NCI-H69 (cell line): ENCODE measurements at places on chromosomes 6 and 20.
A peak's percentile ranks its signal among the peaks of the same experiment; 100 is the strongest.

- DNase-seq = no peak
Measured at GRCh38 chr6:135283926-135284325, 102.8 kb downstream of the MYB start.

GRCh38 chr6:91428296-91428695 lies 841.4 kb upstream of the MAP3K7 start:
- no peak for DNase-seq

GRCh38 chr6:128723667-128724066 lies 159.3 kb upstream of the LAMA2 start:
- no peak for DNase-seq

- peak; percentile 22 for DNase-seq
Measured at GRCh38 chr20:34016736-34017135, 23.0 kb downstream of the RALY start.

DNA sequence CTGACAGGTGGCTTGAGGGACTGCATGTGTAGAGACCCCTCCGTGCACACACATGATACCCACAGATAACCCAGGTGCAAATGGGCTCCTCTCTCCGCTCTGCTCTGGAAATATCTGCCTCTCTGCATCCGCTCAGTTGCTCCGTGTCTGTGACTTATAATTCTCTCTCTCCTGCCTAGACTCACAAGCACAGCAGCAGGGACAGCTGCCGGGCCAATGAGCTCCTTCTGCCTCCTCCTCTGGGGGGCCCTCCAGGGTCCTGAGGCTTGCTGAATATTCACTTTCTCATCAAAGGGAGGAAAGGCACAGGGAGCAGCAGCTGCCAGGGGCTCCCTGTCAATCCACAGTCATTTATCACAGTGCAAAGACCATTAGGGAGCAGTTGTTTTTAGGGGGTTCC lies 24.1 kb downstream of the LRFN2 start:
- DNase-seq = peak; percentile 29

- DNase-seq = no peak
Measured at GRCh38 chr6:32610682-32611296, 21.1 kb upstream of the HLA-DRB1 start.

DNA sequence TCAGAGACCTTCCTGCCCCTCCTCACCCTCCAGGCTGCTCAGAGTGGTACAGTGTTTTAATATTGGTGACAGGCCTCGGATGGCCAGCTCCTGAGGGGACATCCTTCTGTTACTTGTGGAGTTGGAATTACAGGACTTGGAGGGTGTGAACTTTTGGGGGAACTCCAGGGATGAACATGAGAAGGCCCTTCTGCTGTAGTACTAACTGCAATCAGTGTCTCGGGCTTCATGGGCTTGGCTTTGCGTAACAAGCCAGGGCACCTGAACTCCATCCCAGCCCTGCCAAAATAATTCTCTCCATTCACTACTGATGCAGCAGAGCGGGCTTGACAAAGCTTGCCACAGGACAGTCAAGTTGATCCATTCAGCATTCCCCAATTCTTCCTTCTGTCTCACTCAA lies 28.6 kb downstream of the SLC22A23 start:
- no peak for DNase-seq

- DNase-seq = no peak
Measured at GRCh38 chr6:167769408-167770190, 57.1 kb upstream of the AFDN start.

- no peak for DNase-seq
Measured at GRCh38 chr6:2950713-2951112, 20.7 kb downstream of the SERPINB6 start.

DNA sequence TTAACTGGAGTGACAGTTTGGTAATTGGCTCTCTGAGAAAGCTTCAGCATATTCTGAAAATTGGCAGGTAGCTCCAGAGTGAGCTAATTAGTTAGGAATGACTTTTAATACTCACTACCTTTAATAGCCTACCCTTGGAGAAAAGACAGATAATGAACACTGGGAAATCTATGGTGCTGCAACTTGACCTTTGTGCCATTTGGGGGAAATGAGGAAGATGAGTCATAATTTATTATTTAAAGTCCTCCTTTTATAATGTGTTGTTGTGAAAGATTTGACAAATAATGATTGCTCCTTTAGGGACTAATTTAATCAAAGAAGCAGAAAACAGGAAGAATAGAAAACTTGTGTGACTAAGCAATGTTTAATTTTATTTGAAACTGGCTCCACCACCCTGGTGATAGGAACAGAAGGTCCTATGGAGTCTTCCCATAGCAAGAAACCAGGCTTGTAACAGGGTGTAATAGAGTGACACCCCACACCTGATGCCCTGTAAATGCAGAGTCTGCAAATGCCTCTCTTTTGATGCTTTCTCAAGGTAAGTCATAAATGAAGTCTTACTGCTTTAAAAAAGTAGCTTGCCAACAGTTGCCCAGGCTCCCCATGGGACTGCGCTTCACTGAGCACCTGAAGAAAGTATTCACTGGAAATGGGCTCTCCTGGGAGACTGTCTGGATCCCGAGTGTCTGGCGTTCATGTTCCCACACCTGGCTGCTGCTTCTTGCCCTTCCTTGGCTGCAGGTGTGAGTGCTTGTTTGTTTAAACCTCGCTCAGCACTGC lies 134.4 kb downstream of the LRRC1 start:
- peak; percentile 61 for DNase-seq

- DNase-seq = no peak
Measured at GRCh38 chr20:45318948-45319347, 10.8 kb upstream of the MATN4 start.

GRCh38 chr6:110596354-110596753 lies 119.9 kb upstream of the SLC22A16 start:
- peak; percentile 65 for DNase-seq

GRCh38 chr6:43623880-43624785 lies 4.9 kb downstream of the GTPBP2 start:
- no peak for DNase-seq

DNA sequence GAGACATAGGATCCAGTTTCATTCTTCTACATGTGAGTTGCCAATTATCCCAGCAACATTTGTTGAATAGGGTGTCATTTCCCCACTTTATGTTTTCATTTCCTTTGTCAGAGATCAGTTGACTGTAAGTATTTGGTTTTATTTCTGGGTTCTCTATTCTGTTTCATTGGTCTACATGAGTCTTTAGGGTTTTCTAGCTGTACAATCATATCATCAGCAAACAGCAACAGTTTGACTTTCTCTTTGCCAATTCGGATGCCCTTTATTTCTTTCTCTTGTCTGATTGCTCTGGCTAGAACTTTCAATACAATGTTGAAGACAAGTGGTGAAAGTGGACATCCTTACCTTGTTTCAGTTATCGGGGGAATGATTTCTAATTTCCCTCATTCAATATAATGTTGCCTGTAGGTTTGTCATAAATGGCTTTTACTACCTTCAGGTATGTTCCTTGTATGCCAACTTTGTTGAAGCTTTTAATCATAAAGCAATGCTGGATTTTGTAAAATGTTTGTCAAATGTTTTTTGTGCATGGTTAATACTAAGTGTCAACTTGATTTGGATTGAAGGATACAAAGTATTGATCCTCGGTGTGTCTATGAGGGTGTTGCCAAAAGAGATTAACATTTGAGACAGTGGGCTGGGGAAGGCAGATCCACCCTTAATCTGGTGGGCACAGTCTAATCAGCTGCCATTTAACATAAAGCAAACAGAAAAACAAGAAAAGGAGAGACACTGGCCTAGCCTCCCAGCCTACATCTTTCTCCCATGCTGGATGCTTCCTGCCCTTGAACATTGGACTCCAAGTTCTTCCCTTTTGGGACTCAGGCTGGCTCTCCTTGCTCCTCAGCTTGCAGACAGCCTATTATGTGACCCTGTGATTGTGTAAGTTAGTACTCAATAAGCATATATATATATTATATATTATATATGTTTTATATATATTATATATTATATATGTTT lies 23.3 kb downstream of the MICA start:
- no peak for DNase-seq

GRCh38 chr6:130908188-130908587 lies 81.0 kb downstream of the SMLR1 start:
- no peak for DNase-seq

GRCh38 chr20:35698298-35699126 lies 640 bp downstream of the NFS1 start:
- peak; percentile 66 for DNase-seq

DNA sequence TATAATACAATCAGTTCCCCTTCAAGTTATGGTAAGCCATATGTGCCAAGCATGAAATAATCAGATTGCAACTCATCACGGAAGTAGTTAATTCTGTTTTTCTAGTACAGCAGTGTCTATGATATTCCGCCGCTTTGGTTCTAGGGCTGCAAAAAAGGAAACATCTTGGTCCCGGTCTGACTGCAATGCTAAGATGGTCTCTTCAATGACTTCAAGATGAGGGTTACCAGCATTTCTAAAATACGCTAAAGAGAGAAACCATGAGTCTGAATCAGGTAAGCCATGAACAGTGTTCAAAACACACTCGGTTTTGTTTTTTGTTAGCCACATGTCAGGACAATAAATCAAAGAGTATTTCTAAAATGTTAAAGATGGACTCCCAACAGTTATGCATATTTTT lies 3.2 kb upstream of the ANKRD60 start:
- peak; percentile 68 for DNase-seq

DNA sequence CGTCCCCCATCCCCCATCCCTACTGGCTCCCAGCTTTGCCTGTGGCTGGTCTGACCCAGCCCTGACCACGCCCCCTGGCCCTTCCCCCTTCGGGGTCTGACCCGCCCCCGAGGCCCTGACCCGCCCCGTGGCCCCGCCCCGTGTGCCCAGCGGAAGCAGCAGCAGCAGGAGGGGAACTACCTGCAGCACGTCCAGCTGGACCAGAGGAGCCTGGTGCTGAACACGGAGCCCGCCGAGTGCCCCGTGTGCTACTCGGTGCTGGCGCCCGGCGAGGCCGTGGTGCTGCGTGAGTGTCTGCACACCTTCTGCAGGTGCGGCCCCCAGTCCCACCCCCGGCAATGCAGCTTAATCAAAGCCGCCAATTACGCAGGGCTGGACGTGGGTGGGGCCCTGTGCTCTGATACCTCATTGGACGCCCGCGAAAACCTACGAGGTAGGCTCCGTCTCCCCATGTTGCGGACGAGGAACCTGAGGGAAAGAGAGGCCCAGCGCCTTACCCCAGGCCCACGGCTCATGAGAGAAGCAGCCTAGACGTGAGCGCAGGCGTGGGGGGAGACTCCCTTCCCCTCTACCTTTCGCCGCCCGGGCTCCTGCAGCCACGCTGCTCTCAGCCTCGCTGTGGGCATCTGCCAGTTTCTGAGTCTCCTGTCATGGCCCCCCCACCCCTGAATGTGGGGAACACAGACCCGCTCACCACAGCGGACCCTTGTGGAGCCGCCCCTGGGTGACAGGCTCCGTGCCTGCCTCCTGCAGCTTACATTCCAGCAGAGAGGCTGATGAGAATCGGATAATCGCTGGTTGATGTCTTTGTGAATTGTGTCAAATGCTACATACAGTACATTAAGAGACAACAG lies 12.8 kb downstream of the RBCK1 start:
- DNase-seq = peak; percentile 66

GRCh38 chr20:63745424-63745805 lies 5.8 kb downstream of the SLC2A4RG start:
- DNase-seq = no peak
